ENCODE measurements at places on chromosomes 5 and 9.

DNA sequence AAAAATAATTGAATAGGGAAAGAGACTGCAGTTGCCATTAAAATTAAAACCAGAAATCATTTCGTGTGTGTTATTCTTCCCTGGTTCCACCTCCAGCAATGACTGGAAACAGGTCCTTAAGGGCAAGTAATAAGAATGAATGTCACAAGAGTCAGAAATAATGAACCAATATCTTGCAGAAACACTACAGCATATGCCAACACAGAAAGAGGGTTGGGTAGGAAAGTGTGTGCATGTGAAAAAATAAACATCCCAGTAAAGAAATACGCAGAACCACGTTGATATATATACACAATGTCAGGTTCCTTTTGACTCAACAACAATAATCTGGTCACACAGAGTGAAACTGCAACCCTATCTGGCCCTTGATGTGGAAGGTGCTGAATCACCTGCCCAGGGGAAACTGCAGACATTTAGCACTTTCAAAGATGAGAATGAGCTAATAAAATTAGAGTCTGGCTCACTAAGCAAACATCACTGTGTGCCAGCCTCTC, 15.0 kb downstream of the HMHB1 start:
- peak; percentile 25 for DNase-seq

DNA sequence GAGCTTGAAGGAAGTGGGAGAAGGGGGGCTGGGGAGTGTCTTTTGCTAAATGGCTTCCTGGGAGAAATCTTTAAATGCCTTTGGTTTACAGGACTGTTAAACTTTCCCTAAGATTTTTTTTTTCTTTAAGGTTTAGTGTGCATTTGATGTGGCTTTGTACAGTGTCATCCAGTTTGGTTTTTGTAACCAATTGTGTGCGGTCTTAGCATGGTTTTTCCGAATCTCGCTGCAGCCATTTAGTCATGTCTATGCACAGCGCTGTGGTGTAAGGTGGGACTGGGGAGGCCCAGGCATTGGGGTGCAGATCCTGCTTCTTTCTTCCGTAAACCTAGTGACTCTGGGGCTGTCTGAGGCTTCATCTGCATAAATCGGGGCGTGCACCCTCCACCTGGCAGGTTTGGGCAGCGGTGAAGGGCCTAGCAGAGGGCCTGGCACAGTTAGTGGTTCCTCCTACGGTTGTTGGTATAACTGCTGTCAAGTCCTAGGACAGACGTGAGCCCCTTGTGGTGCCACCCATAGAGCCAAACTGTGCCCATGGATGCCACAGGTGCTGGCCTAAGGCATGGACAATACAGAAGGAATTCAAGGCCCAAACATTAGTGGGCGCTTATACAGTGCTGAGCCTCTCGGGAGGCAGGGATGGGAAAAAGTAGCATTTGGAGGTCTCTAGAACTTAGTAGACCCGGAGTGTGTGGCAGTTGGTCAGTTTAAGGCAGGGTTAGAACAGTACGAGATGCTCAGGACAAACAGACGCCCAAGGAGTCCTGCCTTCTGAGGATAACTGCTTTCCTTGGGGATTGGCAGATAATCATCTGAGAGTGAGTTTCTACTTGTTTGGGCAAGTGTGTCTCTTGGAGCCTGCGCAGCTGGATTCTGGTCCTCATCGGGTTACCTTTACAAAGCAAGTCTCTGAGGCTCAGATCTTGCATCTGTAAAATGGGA, 1.5 kb downstream of the PRRC2B start:
- DNase-seq, result no peak

DNA sequence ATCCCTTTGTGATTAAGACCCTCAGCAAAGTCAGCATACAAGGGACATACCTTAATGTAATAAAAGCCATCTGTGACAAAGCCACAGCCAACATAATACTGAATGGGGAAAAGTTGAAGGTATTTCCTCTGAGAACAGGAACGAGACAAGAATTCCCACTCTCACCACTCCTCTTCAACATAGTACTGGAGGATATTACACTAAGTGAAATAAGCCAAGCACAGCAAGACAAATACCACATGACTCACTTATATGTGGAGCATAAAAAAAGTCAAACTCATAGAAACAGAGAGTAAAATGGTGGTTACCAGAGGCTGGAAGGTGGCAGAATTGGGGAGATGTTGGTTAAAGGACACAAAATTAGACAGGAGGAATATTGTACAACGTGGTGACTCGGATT, 118.1 kb upstream of the NFIL3 start:
- DNase-seq, result no peak

GRCh38 chr9:14401911-14402310, 88.0 kb upstream of the NFIB start:
- DNase-seq, result peak; percentile 98

DNA sequence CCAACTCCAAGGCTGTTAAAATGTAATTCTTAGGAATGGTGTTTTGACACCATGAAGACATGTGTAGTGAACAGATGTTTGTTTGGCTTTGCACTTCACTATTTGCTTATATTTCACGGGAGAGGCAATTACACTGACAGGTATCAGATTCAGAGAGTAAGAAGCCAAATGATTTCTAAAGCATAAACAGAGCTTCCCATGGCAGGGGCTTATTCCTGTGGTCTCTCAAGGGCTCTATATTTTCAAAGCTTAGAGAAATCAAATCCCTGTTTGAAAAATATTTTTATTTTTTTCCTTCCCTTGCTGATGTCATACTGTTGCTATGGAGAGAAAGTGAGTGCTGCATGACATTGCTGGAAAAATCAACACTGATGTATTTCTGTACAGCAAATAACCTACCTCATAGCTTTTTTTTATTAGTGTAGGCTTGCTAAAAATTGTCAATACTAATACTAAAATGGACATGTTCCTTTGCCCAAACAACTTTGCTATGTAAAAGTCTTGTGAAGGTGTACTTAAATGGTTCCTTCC, 161.4 kb downstream of the GIN1 start:
- peak; percentile 18 for DNase-seq

- no peak for DNase-seq
These were observed 174.8 kb downstream of the MCTP1 start for GRCh38 chr5:95110118-95110517.

- no peak for DNase-seq
These were observed 154.0 kb downstream of the MCTP1 start for GRCh38 chr5:95130941-95131340.

DNA sequence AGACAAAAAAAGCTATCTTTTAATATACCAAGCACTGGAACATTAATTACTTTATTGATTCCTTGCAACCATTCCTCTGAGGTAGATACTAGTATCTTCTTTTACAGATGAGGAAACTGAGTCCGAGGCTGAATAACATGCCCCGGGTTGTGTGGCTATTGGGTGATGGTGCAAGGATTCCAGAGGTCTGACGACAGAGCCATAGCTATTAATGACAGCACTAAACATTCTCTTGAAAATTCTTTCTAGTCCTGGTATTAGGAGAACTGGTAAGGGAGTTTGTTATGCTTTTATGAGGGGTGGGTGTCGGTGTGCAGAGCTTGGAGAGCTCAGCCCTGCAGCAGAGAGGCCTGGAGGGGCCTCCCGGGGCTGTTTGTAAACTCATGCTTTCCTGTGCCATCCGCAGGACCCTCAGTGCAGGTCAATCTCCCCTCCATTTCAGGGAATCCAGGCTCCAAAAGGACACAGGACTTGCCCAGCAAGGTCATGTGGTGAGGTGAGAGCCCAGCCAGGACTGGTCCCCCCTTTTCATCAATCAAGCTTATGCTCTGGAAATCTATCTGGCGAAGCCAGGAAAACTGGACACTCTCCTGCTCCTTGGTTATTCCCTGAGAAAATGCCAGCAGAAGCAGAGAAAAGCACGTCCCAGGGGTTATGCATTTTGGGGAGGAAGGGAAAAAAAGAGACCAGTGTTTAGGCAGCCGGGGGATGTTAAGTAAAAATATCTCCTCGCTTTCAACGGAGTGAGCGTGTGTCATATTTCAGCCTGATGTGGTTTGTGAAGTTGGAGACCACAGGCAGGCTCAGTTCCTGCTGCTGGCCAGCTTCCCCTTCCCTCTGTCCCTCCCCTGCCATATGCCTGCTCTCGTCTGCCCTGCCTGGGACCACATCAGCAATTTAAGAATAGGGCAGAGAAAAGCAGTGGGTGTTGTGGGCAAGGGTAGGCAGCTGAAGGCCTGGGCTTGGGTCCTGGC, 3.7 kb downstream of the GSN start:
- no peak for DNase-seq

- no peak for DNase-seq
These were observed 87.9 kb downstream of the EQTN start for GRCh38 chr9:27209034-27209433.

- DNase-seq, result no peak
These were observed 160.6 kb upstream of the GNA14 start for GRCh38 chr9:77808751-77809081.

- DNase-seq, result no peak
These were observed 1092.0 kb downstream of the MAT2B start for GRCh38 chr5:164597293-164597900.

DNA sequence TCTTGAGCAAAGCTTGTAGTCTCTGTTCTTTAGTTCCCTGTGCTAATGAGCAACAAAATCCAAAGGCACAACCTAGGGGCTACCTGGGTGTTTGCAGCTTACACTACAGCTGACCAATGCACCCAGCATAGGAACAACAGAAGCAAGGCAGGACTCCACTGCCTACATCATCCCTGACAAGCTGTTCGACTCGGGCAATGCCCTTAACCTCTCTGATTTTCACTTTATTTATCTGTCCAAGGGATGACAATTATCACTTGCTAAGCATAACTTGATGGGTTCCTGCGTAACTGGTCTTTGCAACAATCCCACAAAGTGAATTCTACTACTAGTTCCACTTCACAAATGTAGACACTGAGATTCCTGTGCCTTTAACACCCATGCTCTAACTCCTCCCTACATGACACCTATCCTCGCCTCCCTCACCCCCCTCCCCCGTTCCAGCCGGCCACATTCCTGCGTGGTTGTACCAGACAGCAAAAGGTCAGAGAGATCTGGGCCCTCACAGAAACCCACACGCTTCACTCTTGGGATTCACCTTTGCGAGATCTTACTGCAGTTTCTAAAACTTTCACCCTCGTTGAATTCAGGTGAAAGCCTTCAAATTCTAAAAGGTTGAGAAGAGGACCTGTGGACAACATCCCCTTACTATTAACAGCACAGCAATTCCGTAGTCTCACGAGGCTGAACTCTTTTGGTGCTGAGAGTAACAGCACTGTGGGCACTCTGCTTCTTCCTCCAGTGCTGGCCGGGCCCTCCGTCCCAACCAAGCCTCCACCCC, 995 bp downstream of the IPPK start:
- no peak for DNase-seq

DNA sequence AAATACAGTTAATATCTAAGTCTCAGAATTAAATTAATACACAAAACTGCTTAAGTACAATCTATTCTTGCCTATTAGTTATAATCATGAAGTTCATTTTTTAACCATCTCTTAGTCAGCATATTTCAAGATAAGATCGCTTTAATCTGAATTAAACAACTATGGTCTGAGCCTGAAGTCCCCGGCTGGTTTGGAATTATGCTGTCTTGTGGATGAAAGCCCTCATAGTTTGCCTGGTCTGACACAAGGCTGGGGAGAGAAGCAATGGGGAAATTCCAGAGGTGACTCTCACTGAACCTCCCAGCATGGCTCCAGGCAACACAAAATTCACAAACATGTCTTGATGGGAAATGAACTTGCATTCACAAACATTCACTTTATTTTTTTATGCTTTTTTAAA, 28.0 kb upstream of the GRAMD2B start:
- no peak for DNase-seq

- no peak for DNase-seq
These were observed 10.3 kb downstream of the NTNG2 start for GRCh38 chr9:132172185-132172584.

GRCh38 chr5:50984640-50985039, 318.2 kb downstream of the PARP8 start:
- no peak for DNase-seq

DNA sequence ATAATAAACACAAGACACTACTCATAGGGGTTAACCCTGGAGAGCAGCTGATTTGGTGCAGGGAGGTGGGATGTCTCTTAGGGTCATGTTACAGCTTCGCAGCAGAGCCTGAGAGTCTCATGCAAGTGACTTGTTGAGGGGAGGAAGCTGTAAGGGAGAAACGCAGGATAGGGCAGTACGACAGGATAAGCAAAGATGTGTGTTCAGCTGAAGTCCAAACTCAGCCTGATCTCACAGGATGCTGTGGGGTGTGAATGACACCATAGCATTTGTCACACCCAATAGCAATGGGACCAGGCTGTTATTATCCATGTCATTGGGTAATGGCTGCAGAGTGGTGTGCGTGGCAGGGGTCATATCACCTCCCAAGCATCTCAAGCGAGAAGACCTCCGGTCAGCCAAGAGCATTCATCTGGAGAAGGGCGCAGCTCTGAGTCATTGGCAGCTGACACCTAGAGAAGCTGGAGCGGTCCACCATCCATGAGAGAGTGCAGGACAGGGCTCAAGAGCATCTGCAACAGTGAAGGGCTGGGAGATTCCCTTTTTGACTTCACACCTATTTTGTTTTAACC, 49.2 kb upstream of the RPL26L1 start:
- DNase-seq, result no peak

DNA sequence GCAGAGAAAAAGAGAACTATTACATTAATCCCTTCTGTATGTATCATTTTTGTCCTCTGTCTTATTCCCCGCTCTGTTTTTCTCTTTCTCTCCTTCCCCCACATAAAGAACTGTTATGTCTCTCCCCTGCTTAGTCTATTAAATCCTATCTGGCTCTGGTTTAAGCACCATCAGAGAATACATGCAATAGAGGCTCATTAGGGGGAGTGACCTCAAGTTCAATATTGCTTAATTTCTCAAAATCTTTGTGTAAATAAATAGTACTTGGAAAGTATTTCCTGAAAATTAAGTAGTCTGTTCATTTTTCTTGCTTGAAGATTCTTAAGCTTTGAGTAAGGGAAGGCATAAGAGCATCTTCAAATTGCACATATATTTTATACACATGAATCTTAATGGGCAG, 41.2 kb upstream of the FAM174A start:
- no peak for DNase-seq

DNA sequence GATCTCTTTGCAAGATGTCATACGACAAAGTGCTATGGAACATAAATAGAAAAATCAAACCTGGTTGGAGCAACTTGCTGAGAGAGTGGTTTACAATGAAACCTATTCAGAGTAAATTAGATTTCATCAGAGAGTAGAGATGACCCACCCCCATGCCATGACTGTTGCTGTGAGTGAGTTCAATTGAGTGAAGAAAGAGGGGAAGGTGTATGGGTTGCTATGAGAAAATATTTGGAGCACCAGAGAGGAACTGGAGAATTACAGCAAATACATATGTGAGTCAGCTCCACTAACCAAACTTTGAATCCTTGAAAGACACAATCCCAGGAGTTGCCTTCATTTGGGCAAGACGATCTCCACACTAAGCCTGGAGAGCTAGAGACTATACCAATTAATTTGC, 217.2 kb downstream of the RFX3 start:
- DNase-seq, result no peak

DNA sequence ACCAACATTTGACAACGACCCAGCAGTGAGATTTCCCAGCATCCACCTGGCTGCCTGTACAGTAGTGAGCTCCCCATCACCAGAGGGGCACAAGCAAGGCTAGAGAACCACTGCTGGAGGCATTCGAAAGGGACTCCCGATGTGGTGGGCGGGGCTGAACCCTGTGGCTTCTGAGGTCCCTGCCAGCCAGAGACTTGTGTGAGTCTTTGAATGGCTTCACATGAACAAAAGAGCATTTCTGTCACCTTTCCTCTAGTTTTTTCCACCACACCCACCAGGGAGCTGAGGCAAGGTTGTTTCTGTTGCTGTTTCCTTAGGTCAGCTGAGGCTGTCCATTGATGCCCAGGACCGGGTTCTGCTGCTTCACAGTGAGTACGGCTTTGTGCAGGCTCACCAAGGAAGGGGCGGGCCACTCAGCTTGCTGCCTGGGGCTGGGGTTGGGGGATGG, 15.7 kb downstream of the RGS3 start:
- no peak for DNase-seq

GRCh38 chr5:160620401-160620800, 198.7 kb downstream of the PTTG1 start:
- no peak for DNase-seq
